ENCODE measurements at places on chromosomes 7 and 10.
A peak's percentile ranks its signal among the peaks of the same experiment; 100 is the strongest.

- no peak for DNase-seq
Observed at GRCh38 chr10:22611425-22612115, 102.8 kb downstream of the PIP4K2A start.

GRCh38 chr7:16187131-16187530, 234.2 kb downstream of the CRPPA start:
- DNase-seq = no peak

GRCh38 chr10:47047577-47048525, 136.6 kb downstream of the PTPN20 start:
- peak; percentile 69 for DNase-seq

DNA sequence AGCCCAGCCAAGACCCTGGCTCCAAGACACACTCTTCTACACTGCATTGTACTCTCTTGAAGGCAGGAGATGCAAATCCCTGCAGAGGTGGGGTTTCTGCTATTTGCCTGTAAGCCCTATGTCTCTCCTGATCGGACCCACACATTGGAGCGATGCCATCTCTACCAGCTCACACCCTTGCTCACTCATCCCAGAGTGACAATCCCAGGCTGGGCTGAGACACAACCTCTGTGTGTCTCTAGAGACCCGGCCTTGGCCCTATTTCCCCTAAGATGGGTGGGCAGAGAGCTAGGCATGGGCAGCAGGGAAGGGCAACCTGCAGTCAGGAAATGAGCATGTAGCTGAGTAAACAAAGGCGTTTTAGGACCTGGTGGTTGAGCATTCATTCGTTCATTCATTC, 25.6 kb downstream of the CCDC3 start:
- no peak for DNase-seq

DNA sequence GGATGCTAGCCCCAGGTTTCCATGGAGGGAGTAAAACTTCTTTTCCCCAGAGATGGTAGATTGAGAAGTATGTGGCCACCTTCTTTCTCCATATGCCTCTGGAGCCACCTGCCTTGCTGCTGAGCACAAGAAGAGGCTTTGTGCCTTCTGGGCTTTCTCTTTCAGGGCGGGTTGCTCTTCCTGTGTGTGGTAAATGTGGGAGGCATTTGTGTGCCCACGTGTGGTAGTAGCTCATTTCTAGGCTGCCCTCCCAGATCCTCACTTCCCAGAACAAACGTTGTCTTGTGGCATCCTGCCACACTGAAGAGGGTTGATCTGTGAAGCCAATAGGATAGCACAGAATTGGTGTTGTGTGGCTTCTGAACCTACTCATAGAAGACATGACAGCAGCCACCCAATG, 342.0 kb upstream of the PODXL start:
- no peak for DNase-seq

DNA sequence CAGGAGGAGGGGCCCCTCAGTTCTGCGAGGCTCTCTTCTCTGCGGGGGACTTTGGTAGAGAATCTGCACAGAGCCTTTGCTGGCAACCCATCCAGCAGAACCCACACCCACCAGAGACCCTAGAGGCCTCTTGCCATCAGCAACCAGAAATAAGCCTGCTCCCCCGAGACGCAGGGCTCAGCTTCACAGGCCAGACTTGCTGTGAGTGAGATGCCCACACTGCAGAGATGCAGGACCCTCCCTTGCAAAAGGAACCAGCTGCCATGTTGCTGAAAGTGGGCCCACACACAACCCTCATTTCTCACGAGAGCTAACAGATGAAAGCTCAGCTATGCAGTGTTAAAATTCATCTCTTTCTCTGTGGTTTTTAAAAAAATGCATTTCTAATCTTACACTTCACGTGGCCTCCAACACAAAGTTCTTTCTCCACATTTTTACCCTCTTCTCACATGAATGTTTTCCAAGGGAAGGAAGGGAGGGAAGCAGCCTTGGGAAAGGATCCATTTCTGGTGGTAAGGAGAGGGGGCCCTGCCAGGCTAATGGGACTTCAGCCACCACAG, 171.6 kb downstream of the CCDC3 start:
- no peak for DNase-seq

DNA sequence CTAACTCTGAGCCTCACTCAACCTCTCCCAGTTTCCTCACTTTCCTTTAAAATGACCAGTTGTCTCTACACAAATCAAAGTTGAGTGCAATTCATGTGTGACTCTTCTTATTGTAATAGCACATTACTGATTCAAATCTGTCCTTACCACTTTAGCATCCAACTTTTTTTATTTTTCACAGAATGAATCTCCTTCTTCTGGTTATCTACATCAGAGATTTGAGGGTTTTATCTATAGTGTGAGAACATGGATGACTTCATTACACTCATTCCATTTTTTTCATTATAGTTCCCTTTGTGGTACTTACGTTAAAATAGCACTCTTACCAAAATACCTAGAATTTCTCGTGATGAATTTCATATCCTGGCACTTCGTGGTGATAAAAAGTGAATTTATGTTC, 43.3 kb downstream of the RTKN2 start:
- DNase-seq = no peak

DNA sequence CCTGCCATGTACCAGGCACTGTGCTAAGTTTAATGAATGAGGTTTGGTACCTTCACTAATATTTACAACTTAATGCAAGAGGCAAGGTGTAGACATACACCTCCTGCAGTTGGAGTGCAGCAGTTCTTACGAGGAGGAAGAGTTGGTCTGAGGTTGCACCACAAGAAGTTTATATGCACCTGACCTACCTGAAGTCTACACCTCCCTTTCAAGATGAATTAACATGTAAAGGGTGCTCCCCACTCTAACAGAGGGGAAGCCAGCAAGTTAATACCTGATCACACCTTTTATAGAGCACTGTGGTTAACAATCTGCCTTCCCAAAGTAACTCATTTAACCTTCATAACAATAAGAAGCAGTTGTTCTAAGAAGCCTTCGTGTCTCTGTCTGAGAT, 120.0 kb downstream of the LYZL1 start:
- no peak for DNase-seq

DNA sequence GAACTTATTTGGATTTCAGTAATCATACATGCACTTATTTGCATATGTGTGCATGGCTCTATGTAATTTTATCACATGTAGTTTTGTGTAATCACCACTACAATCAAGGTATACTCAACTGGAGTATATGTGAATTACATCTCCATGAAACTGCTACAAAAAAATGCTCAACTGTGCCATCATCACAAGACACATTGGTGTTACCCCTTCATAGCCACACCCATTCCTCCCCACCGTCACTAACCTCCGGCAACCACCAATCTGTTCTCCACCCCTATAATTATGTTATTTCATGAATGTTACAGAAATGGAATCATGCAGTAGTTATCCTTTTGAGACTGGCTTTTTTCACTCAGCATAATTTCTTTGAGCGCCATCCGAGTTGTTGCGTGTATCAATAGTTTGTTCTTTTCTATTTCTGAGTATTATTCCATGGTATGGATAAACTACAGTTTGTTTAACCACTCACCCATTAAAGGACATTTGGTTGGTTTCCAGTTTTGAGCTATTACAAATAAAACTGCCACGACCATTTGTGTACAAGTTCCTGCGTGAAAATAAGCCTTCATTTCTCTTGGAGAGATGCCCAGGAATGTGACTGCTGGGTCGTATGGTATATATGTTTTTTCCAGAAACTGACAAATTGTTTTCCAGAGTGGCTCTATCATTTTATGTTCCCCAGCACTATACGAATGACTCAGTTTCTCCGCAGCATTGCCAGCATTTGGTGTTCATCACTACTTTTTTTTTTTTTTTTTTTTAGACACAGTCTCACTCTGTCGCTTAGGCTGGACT, 11.3 kb upstream of the SMO start:
- DNase-seq = no peak

DNA sequence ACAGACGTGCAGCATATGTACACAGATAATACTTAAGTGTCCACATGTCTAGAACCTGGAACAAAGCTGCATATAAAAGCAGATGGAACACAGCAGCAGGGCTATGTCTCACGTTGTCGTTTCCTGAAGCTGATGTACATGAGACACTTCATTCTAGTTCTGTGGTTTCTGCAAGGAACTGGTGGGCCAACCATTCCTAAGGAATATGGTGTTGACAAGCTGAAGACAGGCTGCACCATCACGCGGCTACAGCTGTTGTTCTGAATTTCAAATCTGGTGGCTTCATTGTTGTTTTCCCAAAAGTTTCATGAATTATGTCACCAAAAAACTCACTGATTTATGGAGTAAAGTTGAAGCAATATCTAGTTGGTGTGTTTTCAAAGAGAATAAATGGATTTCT, 33.7 kb downstream of the PRKAG2 start:
- no peak for DNase-seq

DNA sequence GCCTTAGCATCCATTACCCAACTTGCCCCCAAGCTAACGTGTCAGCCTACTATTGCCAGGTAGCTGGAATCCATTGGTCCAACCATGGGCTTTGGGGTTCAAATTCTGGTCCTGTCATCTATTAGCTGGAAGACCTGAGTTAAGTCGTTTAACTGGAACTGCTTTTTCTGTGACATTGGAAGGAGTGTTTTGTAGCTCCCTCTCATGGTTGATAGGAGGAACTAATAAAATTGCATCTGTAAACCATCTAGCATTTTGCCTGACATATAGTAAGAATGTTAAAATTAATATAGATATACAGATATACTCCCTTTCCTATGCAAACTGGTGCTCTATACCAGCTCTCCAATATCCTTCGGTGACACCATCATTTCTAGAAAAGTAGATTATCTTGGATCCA, 23.8 kb upstream of the SLF2 start:
- DNase-seq = no peak

GRCh38 chr7:65230231-65230630, 143.4 kb upstream of the ZNF92 start:
- no peak for DNase-seq

- peak; percentile 82 for DNase-seq
Observed at GRCh38 chr10:101569622-101570427, 18.2 kb downstream of the POLL start.

DNA sequence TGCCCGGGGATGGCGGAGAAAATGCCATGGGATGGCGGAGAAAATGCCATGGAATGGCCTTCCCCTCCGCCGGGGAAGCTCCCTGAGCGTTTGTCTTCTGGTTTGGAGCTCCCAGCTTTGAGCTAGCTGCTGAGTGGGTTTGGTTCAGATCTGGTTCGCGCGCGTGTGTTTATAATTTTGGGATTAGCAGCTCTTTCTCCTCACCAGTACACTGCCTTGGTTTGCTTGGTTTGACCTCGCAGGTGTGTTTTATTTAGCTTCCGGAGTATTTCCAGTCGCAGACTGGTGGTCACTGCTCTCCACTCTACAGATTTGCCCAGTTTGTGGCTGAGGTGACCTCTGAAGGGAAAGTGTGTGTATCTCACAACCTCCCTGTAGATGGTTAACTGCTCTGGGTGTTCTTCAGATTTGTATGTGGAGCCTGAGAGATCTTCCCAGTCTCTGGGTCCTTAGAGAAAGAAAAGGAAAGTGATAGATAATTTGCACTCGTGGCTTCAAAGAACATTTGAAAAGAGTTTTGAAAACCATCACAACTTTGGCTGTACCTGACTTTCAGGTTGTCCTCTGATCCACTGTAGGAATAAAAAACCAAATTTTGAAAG, 597 bp downstream of the ZNF277 start:
- DNase-seq = no peak

GRCh38 chr7:22992874-22993840, 20.8 kb downstream of the HYCC1 start:
- DNase-seq = no peak

DNA sequence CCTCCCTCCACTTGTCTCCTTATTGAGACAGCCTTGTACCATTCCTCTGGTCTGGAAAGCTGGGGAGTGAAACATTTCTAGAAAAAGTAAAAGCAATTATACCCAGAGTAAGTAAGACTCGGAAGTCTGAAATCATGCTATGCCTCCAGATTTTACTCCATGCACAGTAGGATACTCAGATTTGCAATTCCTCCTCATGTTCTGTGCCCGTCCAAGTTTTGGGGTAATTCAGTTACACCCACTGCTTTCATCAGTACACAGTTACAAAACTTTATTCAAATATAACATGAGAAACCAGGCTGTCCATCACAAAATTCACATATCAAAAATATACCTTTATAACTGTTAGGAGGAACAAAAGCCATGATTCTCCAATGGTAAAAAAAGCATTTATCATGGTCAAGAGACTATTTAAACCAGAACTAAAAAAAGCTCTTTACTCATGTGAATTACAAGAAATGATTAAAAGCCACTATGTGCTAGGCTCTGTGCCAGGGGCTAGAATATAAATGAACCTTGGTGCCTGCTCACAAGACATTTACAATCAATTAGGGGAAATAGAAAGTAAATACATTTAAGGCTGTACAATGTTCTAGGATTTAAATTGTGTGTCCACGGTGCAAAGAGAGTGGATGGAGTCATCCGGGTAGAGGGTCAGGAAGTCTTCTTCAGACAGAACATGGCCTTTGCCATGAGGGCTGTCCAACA, 320.2 kb downstream of the ELMO1 start:
- DNase-seq = no peak

GRCh38 chr7:98116656-98117461, 10.2 kb downstream of the LMTK2 start:
- no peak for DNase-seq

DNA sequence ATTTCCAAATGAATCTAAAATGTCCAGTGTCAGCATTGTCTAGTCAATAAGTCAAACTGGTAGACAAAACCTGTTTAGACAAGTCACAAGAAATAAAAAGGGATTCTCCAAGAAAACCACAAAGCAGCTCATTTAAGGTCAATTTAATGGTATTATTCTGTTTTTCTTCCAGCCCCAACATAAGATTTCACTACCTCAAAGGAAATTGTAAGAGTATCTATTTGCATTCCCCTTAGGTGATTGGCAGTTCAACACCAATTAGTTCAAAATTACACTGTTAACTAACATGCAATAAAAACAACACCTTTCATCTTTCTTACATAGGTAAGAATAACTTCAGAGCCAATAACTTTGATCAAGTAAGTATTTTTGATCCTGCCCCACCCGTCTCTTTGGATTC, 106.3 kb downstream of the RNF32 start:
- no peak for DNase-seq

DNA sequence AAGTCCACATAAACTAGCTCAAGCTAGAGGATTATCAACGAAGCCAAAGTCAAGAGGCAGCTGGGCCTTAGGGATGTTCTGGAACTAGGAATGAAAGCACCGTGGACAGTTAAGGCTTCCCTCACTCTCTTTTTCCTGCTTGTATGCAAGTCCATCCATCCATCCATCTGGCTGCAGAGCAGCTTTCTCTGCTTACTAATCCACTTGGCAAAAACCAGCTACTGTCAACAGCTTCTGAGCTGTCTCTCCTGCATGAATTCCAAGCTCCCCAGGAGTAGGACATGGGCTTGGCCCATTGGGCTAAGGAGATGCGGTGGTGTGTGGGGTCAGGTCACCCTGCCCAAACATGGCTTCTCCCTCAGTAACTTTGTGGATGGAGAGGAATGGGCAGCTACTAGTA, 66.2 kb downstream of the NAMPT start:
- DNase-seq = no peak

- no peak for DNase-seq
Observed at GRCh38 chr10:130687566-130687965, 551.4 kb downstream of the GLRX3 start.

- DNase-seq = peak; percentile 95
Observed at GRCh38 chr10:79059859-79060379, 8.8 kb upstream of the ZMIZ1 start.

- DNase-seq = peak; percentile 25
Observed at GRCh38 chr7:93890041-93890463, 501 bp downstream of the TFPI2 start.

All from right lobe of liver (tissue), 6 donors.